Stimulated activated CD8-positive, alpha-beta memory T cell treated with anti-CD3 and anti-CD28 coated beads, Interleukin-4, amount 100 ng/mL, for 4 hours (primary cell): ENCODE measurements at places on chromosomes 1 and 21.

DNA sequence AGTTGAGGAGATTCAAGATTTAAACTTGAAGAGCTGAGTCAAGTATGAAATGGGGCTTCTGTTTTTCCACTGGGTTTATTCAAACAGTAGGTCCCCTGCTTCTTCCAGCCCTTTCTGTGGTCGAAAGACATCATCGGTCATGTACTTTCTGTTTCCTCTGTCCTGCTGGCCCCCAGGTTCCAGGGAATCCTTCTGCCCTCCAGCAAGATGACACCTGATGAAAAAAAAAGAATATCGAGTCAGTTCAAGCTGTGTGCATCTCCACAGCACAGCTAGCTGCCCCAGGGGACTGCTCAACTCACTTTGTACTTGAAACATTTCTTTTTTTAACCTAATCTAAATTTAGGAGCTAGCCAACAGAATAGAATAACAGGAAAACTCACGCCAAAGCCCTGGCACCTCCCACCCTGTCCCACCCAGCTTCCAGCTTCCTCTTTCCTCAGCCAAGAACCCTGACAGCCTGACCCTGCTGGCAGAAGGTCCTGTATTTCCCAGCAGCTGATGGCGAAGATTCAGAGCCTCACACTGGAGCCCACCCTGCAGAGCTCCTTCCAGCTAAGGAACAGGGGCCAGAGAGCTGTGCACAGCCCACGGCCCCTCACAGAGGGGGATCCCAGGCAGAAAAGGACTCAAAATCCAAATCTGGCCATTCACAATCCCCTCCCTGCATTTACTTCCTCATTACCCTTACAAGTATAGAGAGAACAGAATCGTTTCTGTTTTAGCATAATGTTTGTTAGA, 176.5 kb downstream of the PSMG1 start:
- no peak for DNase-seq

DNA sequence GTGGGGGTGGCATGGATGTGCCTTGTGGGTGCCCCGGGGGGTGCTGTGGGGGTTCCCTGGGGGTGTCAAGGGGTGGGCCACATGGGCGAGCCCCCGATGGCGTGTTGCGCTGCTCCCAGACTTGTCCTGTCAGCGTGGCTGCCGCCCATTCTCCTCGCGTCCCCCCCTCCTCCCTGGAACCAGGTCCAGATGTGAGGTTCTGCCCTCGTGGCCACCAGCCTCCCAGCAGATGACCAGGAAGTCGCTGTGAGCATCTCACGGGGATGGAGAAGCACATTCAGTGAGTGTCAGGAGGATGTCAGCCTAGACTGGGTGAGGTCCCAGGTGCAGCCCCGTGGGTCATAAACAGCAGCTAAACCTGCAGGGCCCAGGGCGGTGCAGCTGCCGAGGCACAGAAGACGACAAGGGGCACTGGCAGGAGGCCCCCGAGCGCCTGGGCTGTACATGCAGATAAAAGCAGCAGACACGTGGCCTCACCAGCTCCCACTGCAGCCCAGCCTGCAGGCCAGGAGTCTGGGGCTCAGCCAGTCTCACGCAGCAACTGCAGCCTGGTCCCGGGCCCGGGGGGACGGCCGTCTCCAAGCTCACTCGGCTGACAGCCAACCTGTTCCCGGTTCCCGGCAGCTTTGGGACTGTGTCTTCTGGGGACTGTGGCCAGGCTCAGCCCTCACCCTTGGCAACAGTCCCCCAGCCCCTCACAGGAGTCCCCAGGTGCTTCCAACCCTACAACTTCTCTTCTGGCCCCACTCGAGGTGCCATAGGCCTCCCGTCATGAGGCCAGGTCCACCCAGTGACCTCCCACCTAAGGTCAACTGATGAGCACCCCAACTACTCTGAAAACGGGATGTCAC, 17.5 kb upstream of the COL6A2 start:
- no peak for DNase-seq

GRCh38 chr1:39689635-39690034, 1.6 kb downstream of the HPCAL4 start:
- no peak for DNase-seq

GRCh38 chr1:192977089-192977706, 82.0 kb downstream of the UCHL5 start:
- DNase-seq, result no peak

DNA sequence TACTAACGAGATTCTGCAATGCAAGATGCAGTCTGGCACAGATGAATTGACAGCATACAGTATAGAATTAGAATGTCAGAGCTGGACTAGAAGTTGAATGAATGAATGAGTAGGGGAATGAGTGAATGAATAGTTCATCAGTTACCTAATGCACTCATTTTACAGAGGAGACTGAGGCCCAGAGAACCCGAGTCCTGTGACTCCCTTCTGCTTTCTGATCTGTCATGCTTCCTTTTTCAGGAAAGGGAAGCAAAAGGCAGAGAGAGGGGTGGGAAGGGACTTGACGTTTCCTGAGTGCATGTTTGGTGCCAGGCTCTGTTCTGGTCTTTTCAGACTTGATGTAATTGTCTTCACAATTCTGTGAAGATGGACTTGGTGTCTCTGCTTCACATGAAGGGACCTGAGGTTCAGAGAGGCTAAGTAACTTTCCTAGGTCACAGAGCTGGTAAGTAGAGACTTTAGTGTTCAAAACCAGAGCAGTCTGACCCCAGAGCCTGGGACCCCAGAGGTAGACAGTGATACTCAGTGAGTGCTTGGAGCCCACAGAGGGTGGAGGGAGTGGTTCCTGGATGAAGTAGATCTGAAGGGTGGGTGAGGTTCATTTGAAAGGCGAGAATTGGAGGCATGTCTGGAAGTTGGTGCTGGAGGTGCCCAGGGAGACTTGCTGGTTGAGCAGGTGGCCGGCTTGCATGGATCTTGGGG, 8.0 kb upstream of the MEX3A start:
- DNase-seq, result no peak

DNA sequence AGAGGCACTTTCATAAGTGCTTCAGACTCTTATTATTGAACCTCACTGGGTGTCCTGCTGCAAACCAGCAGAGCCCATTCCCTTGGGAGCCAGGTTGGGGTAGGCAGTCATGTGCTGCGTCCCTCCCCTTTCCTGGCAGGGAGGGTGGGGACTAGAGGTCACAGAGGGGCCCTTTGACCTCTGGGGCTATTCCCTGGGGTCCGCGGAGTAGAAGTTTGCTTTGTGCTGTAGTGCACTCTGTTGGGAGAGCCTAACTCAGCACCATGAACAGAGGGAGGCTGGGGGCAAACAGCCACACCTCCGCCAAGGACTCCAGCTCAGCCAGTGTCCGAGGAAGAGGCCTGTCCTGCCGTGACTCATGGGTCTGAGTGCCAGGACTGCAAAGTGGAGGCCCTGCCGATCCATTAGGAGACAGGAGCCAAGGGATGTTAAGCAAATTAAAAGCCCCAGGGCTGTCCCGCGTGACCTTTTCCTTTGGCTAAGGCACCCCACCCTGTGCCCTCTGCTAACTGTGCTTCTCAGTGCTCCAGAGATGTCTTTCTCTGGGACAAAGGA, 3.0 kb upstream of the IGSF21 start:
- no peak for DNase-seq

DNA sequence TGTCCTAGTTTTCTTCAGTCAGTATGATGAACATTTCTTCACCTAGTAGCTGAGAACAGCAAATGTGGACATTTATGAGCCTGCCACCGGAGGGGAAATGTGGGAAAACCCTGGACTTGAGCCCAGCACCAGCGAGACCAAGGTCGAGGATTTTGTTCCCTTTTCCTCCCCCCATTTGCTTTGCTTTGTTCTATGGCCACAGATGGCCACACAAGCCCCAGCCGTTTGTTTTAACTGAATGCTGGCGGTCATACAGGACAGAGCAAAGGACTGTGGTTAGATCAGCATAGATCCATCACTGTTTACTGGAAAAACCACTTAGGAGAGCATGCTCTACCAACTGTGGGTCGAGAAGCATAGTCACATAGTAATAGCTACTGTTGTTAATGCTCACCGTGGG, 20.9 kb downstream of the SH2D2A start:
- DNase-seq, result no peak

- DNase-seq, result no peak
These were observed 122.5 kb downstream of the GLIS1 start for GRCh38 chr1:53616511-53616910.

DNA sequence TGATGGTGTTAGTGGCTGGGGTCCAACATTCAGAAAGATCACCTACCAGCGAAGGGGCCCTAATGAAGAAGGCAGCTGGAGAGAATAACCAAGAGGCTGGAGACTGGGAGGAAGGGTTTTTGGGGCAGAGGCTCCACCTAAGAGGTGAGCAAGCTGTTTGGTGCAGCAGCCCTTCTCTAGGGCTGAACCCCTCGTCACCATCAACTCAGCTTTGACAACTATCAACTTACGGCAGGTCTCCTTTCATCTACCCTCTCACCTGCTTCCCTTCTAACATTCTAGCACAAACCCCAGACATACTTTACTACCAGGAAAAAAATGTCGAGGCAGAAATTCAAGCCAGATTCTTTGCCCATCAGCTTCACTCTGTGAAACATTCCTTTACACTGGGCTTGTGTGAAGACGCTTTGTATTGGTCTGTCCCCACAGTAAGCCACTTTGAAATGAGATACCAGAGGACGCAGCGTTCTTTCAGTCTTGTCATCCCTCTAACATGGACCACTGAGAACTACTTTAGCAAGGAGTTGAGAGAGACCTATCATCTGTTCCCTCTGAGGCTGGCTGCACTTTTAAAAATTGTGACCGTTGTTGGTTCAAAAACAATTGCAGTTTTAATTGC, 84.6 kb downstream of the RAVER2 start:
- no peak for DNase-seq
